Aortic smooth muscle cell (primary cell): ENCODE measurements at places on chromosomes 12 and 14. TPM values are rescaled to one million over a fixed set of nuclear protein-coding genes. Genes with fewer than 3 reads are reported as not detected.

Gene OAS3
- 5.0 and 6.3 TPM in 2 replicates for total RNA-seq

Gene FAM181A
- total RNA-seq, result not detected in 2 replicates

Gene FGD6
- 3.8 and 4.4 TPM in 2 replicates for total RNA-seq

Gene CLIP1
- total RNA-seq, result 57.4 and 63.4 TPM in 2 replicates

Gene MANSC4
- not detected in 2 replicates for total RNA-seq

Gene KRT78
- total RNA-seq, result not detected in 2 replicates

Gene SLC7A7
- total RNA-seq, result 1.9 and 2.6 TPM in 2 replicates

Gene ERG28
- total RNA-seq, result 4.6 and 6.3 TPM in 2 replicates

Gene CRIP2
- total RNA-seq, result 141 and 146 TPM in 2 replicates

Gene RNF212B
- not detected in 2 replicates for total RNA-seq

Gene ADCY4
- total RNA-seq, result 2.6 and 2.9 TPM in 2 replicates

Gene DYRK2
- total RNA-seq, result 34.7 and 38.1 TPM in 2 replicates

Gene CNPY2
- 78.8 and 85.5 TPM in 2 replicates for total RNA-seq

Gene TSPAN8
- 99.4 and 200 TPM in 2 replicates for total RNA-seq

Gene MAP1LC3B2
- 0.53 and 1.1 TPM in 2 replicates for total RNA-seq
